ENCODE measurements at places on chromosomes 11 and 22.

DNA sequence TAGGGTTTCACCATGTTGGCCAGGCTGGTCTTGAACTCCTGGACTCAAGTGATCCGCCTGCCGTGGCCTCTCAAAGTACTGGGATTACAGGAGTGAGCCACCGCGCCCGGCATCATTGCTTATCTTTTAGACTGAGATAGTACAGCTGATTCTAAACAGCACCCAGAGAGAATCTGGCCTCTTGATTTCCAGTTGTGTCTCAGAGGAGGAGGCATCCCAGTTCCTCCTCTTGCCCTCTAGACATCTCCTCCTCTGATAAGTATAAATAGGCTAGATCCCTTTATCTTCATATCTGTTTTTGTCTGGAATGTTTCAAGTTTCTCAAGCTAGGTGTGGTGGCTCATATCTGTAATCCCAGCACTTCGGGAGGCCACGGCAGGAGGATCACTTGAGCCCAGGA lies 7.0 kb downstream of the MARK2 start:
- no peak for DNase-seq

- DNase-seq: peak; percentile 41
Observed at GRCh38 chr11:69382131-69383128, 88.5 kb downstream of the MYEOV start.

DNA sequence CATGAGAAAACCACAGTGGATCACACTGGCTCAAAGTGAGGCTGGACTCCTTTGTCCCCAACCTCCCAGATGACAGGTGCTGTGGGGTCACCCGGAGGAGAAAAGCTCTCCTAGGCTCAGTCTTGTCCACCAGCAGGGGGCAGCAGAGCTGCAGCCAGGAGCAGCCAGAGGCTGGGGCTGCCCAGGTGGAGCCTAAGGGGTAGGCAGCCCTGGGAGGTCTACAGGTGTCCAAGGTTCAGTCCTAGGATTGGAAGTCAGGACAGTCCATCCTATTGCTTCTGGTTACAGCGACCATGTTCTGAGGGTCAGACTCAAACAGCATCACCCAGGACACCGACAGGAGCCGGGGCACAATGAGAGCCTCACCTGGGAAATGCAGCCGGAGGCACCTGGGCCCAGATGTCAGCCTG lies 77.6 kb upstream of the IGLL5 start:
- no peak for DNase-seq

- no peak for DNase-seq
Observed at GRCh38 chr11:102874852-102875251, at the start of gene MMP12. TSS of gene MMP12 (minus strand) at chr11:102874982. CDS start at chr11:102874937, 45 bp downstream.

- no peak for DNase-seq
Observed at GRCh38 chr11:125175896-125176575, 11.5 kb downstream of the PKNOX2 start.

DNA sequence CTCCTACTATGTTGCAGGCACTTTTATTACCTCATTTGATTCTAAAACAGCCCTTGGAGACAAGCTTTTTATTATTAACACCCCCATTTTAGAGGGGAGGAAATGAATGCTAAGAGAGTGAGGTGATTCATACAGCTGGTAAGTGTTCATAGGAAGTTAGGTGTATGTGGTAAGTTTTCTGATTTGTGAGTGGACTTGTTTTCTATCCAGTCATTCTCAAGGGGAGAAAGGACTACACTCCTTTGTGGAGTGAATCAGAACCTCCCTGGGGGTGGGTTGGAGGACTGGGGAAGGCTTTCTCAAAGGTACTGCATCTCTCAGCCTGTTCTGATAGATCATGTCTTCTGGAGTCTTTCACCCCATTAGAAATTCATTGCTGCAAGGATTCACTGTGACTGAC lies 23.5 kb downstream of the PKNOX2 start:
- DNase-seq: no peak

All from GM12892 (cell line).